Frontal cortex (tissue), 4 donors: ENCODE measurements at places on chromosomes 6 and 20.

- no peak for DNase-seq
Measured at GRCh38 chr6:45253453-45253852, 74.7 kb upstream of the RUNX2 start.

GRCh38 chr20:1894471-1894950, 696 bp upstream of the SIRPA start:
- DNase-seq: no peak

GRCh38 chr6:150548330-150548729, 51.4 kb upstream of the PLEKHG1 start:
- DNase-seq: no peak

DNA sequence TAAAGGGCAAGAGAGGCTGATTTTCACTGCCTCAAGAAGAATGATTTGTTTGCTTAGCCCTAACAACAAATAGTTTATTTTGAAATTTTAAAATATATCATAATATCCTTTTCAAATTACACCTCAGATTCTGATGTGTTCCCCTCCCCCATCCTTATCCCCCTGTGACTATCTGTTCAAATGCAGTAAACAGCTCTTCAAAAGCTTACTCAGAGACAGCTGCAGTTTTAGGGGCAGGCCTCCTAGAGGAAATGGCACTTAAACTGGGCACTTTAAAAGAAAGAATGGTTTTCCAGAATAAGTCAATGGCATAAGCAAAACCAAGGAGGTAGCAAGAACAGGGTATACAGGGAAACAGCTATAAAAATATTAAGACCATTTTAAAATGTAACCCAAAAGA, 118.6 kb upstream of the UST start:
- DNase-seq: no peak

- no peak for DNase-seq
Measured at GRCh38 chr6:169173532-169174268, 79.9 kb downstream of the THBS2 start.

GRCh38 chr20:33707668-33708067, 12.4 kb downstream of the PXMP4 start:
- no peak for DNase-seq

GRCh38 chr6:110180228-110181008, at the start of gene CDC40:
CDC40 (plus strand) TSS chr6:110180427; CDS start chr6:110180445, 18 bp downstream.
- peak; percentile 56 for DNase-seq

DNA sequence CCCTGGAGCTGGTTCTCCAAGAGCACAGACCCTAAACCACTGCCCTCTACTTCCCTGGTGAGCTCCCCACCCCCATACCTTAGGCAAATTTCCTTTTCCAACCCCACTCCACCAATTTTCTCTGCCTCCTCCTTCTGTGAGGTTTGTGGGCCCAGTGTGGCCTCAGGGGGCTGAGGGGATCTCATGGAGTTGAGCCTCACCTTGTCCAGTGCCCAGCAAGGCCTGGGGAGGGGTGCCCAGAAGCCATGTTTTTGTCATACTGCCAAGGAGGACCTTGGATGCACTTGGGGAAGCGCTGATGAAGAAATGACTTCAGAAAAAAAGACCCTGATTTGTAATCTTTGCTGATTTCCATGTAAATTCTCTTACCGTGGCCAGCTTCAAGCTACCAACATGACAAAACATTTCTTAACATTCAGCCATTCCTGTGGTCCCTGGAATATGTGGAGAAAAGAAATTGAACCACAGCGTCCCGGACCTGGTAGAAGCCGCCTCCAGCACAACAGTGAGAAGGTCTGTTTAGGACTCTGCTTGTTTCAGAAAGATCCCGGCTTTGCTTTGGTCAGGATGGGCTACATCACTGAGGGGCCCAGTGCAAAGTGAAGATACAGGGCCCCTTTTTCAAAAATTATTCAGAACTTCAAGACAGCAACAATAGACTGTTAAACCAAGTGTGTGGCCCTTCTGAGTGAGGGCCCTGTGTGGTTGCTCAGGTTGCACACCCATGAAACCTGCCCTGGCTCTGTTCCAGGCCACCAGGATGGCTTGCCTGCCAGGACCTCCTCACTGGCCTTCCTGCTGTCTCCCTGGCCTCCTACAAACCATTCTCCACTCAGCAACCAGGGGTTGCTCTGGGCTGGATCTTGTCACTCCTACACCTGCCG, 52.5 kb downstream of the CHMP4B start:
- no peak for DNase-seq

DNA sequence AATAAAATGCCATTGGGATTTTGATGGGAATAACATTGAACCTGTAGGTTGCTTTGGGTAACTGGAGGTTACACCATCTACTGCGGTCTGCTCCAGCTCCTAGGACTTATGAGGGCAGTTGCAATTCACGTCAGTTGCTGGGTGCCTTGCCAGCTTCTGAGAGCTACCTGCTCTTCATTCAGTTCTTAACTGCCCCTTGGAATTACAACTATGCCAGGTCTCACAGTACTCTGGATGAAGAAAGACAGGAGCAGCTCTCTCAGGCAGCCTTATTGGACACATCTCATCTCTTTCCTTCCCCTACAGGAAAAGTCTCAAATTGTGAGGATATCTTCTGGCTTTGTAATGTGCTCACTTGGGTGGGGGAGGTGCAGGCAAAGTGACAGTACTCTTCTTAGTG, 1643.3 kb downstream of the GRIK2 start:
- DNase-seq: no peak

DNA sequence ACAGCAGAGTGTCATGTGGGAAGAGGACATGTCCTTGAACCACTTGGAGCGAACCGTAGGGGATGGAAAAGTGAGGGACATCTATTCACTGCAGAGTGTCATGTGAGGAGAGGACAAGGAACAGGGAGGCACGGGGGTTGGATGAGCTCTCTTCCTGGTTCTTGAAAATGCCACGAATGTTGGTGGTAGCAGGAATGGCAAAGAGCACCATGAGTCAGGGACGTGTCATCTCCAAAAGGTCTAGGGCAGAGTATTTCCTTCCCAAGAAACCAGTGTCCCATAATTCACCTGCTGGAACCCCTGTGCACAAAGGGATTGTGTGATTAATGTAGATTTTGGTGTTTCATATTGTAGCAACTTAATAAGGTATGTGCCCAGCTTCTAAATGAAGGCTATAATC, 136.8 kb downstream of the BFSP1 start:
- DNase-seq: no peak

DNA sequence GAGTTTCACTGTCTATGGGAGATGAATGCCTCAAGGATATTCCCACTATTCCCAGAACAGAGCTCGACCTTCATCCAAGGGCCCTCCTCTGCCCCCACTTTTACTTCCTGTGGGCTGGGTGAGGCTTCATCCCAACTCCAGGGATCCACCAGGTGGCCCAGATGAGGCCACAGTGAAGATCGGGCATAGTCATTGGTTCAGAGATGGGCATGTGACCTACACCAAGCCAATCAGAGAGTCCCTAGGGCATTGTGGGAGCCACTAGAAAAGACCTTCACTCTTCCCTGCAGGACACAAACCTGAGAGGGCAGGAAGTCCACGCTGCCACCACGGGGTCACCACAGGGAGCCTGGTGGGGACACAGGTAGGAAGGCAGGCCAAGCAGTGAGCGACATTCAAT, 72.9 kb upstream of the SLC22A16 start:
- DNase-seq: no peak

DNA sequence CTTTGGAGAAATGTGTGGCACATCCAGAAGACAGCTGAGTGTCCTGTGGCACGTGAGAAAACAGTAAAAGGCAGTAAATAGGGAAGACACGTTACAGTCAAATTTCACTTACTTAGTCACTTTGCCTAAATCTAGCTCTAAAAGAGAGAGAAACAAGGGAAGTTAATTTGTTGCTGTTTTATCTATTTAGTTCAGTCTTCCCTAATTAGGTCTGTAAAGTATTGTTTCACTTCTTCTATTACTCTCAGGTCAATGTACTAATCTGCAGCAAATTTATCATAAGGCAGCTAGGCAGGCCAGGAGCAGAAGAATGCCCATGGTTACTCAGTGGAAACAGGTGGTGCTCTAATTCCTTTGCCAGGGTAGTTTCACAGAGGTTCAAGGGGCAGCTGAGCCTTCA, 124.3 kb upstream of the CNR1 start:
- DNase-seq: no peak

GRCh38 chr6:97674802-97675201, 391.8 kb upstream of the MMS22L start:
- no peak for DNase-seq

GRCh38 chr6:8389036-8389818, 46.1 kb downstream of the SLC35B3 start:
- no peak for DNase-seq

GRCh38 chr6:6804843-6805615, 216.5 kb downstream of the LY86 start:
- DNase-seq: no peak

- DNase-seq: no peak
Measured at GRCh38 chr20:12977328-12978125, 31.2 kb upstream of the SPTLC3 start.

- DNase-seq: no peak
Measured at GRCh38 chr20:25360631-25361286, 29.9 kb downstream of the ABHD12 start.

GRCh38 chr6:135833771-135834170, 17.7 kb upstream of the PDE7B start:
- no peak for DNase-seq

DNA sequence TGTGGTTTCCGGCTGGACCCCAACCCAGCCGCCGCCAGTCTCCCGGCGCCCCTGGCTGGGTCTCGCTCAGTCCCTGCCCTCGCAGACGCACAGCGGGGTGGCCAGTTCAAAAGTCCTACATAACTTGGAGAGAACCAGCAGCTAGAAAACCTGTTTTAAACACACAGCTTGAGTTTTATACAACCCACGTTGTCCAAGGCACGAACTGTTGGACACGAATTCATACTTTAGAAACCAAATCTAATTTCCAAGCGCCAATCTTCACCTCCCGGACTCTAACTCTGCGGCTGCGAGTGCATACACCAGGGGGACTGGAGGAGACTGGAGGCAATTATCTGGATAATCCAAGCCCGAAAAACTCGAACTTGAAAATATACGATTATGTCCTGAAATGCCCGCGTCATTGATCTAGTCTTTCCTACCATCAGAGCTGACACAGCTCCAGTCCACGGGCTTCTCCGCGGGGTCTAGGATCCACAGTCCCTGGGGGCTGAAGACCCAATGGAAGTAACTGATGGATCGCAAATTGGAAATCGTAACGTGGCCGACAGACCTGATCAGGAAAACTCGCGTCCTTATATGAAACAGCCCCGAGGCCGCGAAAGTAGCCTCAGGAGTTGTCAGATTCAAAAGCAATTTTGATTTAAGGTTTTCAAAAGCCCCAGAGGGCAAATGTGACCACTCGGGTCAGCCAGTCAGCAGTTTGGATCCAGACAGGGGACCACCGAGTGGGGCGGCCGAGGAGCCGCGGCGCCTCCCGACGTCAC, 843 bp upstream of the HEY2 start:
- no peak for DNase-seq

GRCh38 chr6:130889423-130889822, 62.2 kb downstream of the SMLR1 start:
- no peak for DNase-seq

- no peak for DNase-seq
Measured at GRCh38 chr6:47134476-47135189, 92.5 kb upstream of the ADGRF1 start.

DNA sequence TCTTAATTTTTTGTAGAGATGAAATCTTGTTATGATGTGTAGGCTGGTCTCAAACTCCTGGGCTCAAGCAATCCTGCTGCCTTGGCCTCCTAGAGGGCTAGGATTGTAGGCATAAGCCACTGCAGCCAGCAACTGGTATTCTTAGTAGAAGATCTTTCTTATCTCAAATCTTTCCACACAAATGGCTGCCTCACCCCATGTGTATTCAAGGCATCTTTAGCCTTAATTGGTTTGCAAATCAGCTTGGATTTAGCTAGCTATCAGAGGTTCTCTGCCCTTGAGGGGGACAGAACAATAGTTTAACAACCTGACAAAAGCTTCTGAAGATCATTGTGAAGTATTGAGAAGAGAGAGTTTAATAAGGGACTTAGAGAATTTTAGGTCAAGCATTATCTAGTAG, 17.9 kb upstream of the ABRACL start:
- no peak for DNase-seq

- DNase-seq: no peak
Measured at GRCh38 chr6:43335469-43335868, 26.8 kb upstream of the CRIP3 start.

DNA sequence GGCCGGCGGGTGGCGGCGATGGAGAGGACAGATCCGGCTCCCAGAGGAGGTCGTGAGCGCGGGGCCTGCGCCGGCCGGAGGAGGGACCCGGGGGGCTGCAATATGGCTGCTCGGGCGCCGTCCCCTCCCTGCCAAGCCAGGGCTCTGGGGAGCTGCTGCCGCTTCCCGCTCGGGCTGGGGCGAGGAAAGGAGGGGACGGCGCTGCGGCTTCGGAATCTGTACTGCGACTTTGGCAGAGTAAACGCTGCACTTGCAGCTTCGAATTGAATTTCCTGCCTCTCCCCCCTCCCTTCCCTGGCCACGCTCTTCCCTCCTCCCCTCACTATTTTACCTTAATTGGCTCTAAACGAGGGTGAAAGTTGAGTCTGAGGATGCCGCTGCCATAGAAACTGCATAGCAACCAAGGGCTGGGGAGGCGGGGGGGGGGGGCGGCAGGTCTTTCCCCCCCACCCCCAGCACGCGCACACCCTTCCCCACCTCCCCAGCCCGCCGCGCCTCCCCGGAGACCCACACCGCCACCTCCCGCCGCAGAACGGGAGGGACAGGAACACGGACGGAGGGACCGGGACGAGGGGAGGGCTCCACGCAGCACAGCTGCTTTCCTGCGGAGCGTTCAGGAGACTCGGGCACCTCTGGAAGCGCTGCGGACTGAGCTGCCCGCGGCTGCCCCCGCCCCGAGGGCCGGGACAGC, 93.9 kb downstream of the RNASET2 start:
- peak; percentile 63 for DNase-seq

DNA sequence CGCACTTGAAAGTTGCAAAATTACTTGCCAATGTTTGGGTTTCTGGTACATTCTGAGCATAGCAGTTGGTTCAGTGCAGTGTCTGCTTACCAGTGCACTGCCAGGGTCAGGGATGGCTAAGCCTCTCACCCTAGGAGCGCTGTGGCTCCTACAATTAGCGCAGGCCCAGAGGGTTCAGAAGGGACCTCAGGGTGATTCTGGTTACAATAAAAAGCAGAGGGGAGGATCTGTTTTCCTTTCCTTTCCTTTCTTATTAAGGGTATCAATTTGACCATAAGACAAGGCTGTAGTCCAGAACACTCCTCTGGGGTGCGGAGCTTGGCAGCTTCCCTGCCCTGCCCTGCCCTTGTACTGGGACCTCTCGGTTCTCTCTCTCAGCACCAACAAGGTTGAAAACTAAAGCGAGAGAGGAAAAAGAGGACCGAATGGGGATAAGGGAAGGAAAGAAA, 2.6 kb downstream of the MAFB start:
- DNase-seq: no peak
